DMS79 treated with DMSO at 0.1 percent for 48 hours (cell line): ENCODE measurements at places on chromosomes 11 and 22.

- DNase-seq: no peak
Measured at GRCh38 chr11:62850911-62851806, 11.8 kb upstream of the WDR74 start.

DNA sequence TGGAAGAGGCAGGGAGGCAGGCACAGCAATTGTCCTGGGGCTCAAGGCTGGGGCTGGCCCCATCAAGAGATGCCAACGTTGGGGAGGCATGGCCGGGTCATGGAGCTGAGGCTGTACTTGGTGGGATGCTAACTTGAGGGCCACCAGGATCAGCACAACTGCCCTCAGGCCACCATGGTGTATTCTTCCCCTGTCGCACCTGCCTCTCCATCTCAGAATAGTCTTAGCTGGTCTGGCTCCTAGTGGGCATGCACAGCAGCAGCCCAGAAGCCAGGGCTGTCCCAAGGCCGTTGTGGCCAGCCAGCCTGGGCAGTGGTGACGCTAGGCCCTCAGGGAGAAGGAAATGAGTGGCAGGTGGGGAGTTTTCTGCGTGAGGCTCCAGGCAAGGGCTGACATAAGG, 91.3 kb downstream of the DHCR7 start:
- DNase-seq: no peak

DNA sequence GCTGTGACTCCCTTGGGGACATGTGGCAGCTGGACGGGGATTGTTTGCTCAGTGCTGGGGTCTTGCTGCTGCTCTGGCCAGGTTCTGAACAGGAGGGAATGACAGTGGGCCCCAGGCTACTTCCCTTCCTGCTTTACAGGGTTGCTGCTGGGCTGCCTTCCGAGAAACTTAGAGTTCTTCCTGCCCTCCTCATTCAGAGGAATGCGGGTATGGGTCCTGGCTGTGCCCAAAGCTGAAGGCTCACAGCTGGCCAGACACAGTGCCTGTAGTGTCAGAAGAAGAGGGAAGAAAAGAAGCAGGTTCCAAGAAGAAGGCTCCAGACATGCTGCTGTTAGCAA, 108.3 kb upstream of the PARVA start:
- peak; percentile 25 for DNase-seq

DNA sequence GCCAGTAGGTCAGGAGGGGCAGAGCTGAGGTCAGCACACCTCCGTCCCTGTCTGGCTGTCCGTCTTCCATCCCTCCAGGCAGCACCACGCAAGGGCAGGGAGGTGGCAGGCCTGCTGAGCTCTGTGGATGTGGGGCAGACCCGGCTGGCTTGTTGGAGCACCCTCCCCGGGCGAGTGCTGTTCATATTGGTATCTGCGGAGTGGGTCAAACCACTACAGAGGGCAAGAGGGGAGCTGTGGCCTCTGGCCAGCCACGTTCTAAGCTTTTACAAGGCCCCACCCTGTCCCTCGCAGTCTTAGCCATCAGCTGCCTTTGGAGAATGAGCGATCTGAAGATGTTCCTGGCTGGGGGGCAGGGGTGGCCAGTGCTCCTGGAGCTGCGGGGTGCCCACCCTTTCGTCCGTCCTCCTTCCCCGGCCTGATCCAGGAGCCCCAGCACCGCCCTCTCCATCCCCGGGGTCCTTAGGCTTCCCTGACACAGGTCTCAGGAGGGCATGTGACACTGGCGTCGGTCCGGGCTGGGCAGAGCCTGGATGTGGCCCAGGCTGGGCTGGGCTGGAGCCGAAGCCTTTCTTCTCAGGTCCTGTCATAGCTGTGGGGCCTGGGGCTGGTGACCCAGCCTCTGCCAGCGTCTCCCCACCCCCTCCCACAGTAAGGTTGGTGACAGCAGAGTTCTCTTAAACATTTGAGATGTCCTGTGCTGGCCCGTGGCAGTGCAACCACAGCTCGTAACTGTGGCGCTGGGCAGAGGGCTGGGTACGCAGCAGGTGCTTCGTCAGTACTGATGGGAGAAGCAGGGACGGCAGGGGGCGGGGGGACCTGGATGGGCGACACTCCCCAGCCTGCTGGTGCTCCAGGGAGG, 31.7 kb upstream of the GRAMD4 start:
- peak; percentile 50 for DNase-seq

DNA sequence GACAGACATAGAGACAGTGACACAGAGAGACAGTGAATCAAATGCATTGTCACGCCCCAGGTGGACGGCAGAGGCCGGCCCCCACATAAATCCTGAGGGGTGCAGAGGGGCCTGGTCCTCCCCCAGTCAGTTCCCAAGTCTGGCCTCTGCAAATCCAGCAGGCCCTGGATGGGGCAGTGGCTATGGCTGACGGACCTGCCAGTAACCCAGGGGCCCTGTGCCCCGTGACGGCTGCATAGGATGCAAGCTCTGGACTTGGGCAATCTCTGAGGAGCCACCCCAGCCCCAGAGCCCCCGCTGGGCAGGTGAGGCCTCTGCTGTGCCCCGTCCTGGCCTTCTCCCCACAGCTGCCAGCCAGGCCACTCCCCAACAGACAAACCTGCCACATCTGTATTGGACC, 204.5 kb downstream of the BRD1 start:
- no peak for DNase-seq

- no peak for DNase-seq
Measured at GRCh38 chr22:40607506-40607905, 29.0 kb downstream of the MRTFA start.
